Sciatic nerve (tissue), 2 donors: ENCODE measurements at places on chromosomes 6 and 20. TPM values are rescaled to one million over a fixed set of nuclear protein-coding genes. Genes with fewer than 3 reads are reported as not detected.

Gene GMPR
- 11.9 TPM for total RNA-seq

Gene MKKS
- 15.0 TPM for total RNA-seq

Gene FAM83C
- total RNA-seq: not detected

Gene OR2B6
- not detected for total RNA-seq

Gene MLIP
- total RNA-seq: 396 TPM

Gene VNN1
- 1.2 TPM for total RNA-seq

GRCh38 chr20:53826597-53827291, 233.1 kb upstream of the ZNF217 start:
- no peak for DNase-seq

- no peak for DNase-seq
These were observed 9.9 kb downstream of the SERAC1 start for GRCh38 chr6:158158123-158158522.

DNA sequence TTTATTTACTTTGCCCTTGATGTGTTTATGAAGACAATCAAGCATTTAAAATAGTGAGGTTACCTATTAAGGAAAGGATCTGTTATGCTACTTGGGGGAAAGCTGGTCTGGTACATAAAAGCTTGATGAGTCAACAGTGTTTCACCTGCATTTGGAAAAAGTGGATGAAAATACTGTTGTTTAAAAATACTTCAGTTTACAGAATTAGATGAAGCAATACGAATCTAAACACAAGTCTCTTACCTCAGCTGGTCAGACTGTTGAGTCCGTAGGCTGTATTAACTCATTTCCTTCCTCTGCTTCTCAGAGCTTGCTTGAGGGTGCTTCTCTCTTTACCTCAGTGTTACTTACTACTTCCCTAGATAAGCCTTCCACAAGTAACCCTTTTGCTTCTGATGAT, 36.1 kb downstream of the NKX2-4 start:
- DNase-seq: no peak

DNA sequence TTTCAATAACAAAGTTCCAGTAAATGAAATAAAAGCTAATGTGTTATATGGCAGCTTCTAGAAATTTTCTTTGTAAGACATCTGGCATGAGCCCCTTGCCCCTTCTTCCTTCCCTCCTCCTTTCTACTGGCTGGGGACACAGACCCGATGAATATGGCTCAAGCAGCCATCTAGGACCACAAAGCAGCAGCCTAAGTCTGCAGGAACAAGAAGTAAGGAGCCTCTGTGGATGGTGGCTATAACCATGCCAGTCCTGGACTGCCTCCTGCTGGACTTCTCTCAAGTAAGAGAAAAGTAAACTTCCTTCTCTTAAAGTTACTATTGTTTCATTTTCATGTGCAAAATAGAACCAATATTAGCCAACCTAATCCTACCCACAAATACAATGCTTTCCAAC, 114.9 kb upstream of the DST start:
- DNase-seq: no peak

GRCh38 chr6:54621285-54621684, 225.3 kb upstream of the FAM83B start:
- DNase-seq: no peak

GRCh38 chr6:126797981-126798380, 320.5 kb upstream of the RSPO3 start:
- no peak for DNase-seq

DNA sequence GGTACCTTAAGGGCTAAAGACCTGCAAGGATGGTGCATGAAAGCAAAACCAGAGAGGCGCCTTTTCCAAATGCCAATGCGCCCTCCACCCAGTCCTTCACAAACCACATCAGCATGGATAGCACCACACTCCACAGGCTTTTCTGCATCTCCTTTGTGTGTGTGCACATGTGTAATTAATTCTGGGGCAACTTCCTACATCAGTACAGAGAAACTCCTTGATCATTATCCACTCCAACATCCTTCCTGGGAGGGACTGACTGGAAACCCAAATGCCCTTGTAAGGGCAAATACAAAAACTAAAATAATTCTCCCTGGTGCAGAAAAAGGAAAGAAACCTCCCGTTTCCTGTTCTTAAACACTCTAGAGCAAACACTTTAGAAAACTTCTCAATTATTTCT, 10.8 kb downstream of the SLC52A3 start:
- no peak for DNase-seq

GRCh38 chr6:113944701-113945100, 26.2 kb downstream of the HDAC2 start:
- no peak for DNase-seq

DNA sequence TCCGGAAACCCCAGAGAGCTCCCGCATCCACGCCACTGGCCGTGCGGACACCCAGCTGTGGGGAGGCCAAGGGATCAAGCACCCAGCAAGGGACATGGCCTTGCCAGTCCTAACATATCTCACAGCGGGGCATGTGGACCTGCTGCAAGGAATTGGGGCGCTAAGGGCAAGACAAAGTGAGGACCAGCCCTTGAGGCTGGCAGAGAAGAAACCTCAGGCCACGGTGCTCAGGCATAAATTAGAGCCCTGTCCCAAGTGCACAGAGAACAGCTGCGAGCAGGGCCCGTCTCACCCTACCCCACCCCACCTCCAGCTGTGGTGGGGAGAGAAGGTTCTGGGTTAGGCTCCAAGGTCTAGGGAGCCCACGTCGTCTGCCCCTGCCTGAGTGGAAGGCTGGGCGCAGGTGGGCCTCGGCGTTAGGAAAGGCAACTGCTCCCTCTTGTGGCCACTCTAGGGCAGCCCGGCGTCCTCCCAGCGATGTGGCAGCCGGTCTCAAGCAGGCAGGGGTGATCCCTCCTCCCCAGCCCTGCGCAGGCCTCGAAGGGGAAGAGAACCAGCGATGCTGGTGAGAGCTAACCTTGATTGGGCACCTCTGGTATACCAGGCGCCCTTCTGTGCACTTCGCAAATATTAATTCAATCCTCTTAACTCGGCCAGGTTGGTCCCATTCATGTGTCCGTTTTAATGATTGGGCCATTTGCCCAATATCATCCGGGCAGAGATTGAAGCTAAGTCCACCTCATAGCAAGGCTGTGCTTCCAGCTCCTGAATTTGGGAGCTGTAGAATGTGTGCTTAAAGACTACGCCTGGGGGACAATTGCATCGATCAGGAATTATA, 235.8 kb downstream of the NFATC2 start:
- DNase-seq: peak; percentile 86

DNA sequence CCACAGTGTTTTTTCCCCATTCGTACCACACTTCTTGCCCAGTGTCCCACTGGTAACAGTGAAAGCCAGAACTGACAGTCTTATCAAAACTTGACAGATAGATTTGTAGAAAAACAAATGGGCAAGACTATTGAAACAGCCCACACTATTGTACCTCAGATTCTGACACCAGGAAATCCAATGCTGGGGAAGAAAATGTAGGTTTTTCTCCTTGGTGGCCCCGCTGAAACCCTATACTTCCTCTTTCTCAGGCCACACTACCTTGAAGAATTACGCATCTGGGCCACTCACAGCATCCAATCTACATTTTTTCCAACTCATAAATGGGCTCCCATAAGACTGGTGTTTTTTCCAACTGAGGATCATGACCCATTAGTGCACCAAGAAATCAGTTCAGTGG, 90.9 kb upstream of the HDDC2 start:
- no peak for DNase-seq

DNA sequence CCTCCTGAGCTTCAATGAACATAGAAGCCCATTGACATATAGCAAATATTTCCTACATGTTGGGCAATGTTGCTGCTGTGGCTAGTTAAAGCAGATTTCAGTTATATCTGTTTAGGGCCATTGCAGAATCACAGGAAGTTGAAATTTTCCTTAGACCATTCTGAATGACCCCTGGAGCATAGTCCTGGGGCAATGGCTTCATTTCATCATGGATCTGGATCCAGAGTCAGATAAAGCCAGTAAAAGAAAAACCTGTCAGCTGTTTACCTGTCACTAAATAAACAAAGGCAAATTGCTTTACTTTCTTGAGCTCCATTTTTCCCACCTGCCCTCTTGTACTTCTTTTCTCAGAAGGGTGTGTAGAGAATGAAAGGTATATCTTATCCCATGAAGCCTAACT, 494.0 kb upstream of the MAP3K7 start:
- no peak for DNase-seq

DNA sequence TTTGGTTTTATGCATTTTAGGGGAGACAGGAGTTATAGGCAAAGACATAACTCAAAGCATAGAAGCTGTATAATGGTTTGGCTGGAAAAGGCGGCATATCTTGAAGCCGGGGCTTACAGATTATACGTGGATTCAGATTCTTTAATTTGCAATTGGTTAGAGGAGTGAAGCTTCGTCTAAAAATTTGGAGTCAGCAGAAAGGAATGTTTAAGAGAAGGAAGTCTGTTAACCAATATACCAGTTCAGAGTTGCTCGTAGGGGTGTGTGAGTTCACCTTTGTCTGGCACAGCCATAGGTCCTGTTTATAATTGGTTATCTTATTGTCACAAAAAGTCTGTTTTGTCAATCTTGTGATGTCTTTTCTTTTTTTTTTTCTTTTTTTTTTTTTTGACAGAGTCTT, 8.9 kb downstream of the ARHGAP40 start:
- no peak for DNase-seq

- DNase-seq: no peak
These were observed 311.0 kb downstream of the CENPW start for GRCh38 chr6:126650931-126651330.

- DNase-seq: no peak
These were observed 74.2 kb downstream of the CD164 start for GRCh38 chr6:109308018-109308492.

DNA sequence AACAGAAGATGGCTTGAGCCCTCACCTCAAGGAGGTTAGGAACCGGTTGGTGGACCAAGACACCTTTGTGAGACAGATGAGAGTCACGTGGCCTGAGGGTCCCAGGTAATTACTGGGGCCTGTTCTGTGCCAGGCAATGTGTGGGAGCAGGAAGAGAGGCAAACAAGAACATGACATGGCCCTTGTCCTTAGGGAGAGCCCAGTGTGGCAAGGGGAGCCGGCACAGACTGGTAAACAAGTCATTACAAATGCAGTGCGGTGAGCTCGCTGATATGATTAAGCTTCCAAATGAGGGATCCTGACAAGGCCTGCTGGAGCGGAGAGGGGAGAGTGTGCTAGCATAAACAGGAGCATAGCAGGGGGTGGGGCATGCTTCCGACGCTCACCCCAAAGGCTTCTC, 55.6 kb downstream of the ZNF831 start:
- DNase-seq: no peak

DNA sequence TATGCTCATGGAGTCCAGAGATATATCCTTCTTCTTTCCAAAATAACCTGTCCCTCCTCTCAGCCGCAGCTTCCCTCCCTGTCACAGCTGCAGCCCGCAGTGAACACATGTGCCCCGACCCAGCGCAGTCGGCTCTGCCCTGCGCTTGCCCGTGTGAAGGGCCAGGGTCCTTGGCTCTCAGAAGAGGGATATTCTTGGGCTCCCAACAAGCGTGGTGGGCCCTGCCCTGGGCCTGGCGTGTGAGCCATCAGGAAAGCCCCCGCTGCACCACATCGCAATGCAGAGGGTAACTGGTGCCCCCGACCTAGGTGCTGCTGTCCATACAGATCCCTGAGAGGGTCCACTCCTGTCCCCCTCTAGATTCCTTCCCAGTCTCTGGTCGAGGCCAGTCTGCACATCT, 65.2 kb downstream of the SSR1 start:
- no peak for DNase-seq
